ENCODE measurements at places on chromosomes 2 and 18.

GRCh38 chr2:121400201-121400600 lies 115.2 kb upstream of the TFCP2L1 start:
- DNase-seq = no peak

GRCh38 chr2:46878886-46879285 lies 36.7 kb downstream of the MCFD2 start:
- no peak for DNase-seq

DNA sequence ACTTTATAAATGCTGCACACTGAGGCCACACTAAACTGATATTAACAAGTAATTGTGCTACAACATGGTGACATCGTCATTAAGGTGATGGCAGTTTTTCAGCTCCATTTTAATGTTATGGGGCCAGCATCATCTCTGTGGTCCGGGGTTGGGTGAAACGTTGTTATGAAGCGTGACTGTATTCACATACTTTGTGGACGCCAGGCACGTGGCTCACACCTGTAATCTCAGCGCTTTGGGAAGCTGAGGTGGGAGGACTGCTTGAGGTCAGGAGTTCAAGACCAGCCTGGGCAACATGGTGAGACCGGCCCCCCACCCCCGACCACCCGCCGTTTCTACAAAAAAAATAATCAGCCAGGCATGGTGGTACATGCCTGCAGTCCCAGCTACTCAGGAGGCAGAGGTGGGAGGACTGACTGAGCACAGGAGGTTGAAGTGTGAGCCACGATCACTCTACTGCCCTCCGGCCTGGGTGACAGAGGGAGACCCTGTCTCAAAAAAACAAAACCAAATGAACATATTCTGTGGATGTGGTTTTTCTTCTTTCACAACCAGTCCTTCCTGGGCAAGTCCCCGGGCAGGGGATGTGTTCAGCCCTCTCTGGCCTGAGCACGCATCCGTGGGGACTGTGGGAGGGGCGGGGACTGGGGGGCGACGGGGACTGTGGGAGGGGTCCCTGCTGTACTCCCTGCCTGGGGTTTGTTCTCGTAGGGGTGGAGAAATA lies 12.9 kb upstream of the GAL3ST2 start:
- no peak for DNase-seq

DNA sequence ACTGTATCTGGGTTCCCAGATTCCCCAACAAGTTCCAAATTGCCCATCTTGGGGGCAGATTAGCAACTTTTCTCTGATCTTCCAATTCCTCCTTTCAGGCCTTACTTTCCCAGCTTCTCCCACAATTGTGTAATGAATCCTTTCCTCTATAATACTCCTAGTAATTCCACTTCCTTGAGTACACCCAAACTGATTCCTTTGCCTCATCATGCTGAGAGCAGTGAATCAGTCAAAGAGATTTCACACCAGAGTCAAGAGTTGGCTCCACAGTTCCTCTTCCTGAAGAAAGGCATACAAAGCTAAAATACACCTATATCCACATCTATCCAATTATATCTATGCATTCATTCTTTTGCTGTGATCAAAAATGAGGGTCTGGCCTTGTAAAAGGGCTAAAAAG lies 28.6 kb upstream of the DAPL1 start:
- DNase-seq = no peak

GRCh38 chr2:190469771-190470170 lies 61.6 kb downstream of the MFSD6 start:
- no peak for DNase-seq

DNA sequence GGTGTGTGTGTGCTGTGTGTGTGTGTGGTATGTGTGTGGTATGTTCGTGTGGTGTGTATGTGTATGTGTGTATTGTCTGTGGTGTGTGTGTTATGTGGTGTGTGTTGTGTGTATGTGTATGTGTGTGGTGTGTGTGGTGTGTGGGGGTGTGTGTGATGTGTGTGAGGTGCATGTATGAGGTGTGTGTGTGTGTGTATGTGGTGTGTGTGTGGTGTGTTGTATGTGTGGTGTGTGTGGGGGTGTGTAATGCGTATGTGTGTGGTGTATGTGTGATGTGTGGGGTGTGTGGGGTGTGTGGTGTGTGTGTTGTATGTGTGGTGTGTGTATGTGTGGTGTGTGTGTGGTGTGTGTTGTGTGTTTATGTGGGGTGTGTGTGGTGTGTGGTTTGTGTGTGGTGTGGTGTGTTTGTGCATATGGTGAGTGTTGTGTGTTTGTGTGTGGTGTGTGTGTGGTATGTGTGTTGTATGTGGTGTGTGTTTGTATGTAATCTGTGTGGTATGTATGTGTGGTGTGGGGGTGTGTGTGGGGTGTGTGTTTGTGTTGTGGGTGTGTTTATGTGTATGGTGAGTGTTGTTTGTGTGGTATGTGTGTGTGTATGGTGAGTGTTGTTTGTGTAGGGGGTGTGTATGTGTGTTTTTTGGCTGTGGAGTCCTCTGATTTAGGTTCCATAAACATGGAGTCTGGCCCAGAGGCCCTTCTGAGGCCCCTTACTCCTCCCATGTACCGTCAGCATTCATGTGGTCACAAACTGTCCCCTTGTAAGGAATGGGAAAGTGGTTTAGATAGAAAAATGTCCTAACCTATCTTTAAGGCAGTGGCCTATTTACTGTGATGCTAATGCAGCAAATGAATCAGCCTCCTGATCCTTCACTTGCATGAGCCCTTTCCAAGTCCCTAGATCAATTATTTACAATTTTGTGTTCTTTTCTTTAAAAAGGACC lies 116.0 kb downstream of the ALPK2 start:
- no peak for DNase-seq

- no peak for DNase-seq
These were observed 125.6 kb downstream of the PTRHD1 start for GRCh38 chr2:24667542-24667941.

DNA sequence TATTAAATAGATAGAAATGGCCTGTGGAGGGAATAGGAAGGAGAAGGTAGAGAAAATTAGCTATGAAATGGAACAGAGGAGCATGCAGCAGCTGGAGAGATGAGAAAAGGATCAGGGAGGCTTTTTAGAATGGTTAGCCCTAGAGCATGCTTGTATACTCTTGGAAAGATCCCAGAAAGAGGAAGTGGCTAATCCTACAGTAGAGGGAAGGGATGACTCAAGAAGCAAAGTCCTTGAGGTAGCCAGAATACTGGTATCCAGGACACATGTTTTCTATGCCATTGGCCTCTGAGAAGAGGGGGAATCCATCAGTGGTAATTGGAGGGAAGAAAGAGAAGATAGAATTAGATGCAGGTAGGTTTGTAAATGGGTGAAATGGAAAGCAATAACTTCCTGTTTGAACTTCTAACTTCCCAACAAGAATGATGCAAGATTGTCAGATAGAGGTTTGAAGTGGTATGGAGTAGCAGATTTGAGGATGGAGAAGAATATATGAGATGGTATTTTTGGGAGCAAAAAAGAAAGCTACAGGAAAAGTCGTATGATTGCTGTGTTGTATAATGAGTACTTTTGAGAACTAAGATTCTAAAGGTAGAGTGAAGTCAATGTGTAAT lies 17.1 kb upstream of the OSBPL6 start:
- DNase-seq = no peak

DNA sequence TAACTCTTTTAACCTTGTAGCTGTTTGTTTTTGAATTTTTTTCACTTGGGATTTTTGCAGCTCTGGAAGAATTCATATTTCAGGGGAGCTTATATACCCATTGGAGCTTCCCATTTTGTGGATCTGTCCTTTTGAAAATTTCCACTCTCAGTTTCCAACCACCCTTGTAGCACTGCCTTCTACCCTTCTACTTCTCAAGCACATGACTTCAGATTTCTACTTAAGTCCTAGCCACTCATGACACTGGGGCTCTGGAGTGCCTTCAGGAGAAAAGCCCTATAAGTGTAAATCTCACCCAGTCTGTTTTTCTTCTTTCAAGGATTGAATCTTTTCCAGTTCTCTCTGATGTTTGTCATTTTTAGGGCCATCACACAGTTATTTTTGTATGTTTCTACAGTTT lies 283.7 kb upstream of the KCNH7 start:
- no peak for DNase-seq

- no peak for DNase-seq
These were observed 97.8 kb downstream of the EPC2 start for GRCh38 chr2:148742373-148742772.

DNA sequence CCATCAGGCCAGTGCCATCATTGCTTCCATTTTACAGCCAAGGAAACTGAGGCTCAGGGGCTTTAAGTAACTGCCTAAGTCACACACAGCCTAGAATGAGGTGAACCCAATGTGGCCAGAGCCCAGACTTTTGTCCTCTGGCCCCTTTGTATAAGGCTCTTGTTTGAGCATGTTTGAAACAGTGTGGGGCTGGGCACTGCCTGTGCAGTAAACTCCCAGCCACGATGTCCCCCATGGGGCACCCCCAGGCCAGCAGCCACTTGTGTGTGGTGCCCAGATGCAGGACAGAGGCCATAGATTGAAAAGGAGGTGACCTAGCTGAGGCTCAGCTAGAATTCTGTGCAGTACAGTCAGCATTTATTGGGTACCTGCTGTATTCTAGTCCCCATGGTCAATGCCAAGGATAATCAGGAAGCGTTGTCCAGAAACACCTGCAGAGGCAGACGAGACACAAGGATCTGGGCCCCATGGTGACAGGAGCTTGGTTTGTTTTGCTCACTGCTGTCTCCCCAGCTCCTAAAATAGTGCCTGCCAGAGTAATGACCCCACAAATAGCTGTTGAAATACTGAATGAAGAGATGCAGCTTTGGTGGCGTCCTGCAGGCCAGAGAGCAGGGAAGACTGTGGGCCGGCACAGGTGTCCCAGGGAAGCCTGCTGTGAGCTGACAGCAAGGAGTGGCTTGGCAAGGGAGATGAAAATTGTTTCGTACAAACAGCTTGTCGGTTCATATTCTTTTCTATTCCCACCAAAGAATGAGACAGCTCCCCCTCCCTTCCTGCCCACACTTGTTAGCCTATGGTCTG lies 160.7 kb downstream of the LDLRAD4 start:
- no peak for DNase-seq

DNA sequence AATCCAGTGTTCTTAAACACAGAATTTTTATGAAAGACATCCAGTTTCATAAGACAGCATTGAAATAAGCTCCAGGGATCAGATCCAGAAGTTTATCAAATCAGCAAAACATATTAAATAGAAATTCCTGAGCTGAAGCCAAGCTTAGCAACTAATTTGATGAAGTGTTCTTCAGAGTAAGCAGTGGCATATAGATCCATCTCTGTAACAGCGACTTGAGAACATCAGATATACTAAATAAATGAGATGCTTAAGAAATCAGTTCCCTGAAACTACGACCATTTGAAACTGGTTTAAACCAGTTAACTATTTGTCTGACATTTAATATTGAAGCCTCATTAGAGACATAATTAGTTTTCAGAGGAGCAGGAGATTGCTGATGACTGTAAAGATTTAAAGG lies 34.1 kb downstream of the PPP1R1C start:
- DNase-seq = no peak

GRCh38 chr2:199851501-199851810 lies 464 bp upstream of the FTCDNL1 start:
- no peak for DNase-seq

GRCh38 chr2:138919120-138919747 lies 139.0 kb upstream of the NXPH2 start:
- DNase-seq = no peak

DNA sequence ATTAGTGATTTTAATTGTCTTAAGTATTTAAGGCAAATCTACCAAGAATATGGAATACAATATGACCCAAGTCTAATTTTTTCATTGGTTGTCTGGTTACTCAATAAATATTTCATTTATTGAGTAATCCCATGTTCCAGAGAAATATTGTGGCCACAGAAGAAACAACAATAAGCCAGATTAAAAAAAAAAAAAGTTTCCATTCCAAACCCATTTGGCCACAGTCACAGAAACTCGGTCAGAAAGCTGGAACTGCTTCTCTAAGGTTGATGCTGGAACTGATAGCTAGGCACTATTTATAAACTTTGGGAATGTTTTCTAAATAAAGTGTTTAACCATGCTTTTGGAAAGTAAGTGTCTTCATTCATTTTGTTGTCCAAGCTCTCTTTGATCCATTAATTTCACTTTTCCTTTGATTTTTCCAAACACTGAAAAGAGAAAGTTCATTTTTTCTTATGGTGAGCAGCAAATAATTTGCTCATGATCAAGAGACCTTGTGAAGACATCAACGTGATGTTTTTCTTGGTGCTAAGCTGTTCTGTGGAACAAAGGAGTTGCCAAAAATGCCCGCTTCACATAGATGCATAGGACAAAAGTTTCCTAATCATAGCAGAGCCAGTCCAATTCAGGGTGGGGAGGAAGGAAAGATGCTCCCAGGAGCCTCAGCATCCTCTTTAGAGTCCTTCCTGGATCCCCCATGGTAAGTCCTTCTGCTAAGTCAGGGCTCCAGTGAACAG lies 72.1 kb upstream of the CCBE1 start:
- DNase-seq = no peak

GRCh38 chr2:218814540-218815243 lies 16.9 kb downstream of the PRKAG3 start:
- DNase-seq = no peak

GRCh38 chr2:170836027-170836426 lies 19.3 kb downstream of the GAD1 start:
- no peak for DNase-seq

- DNase-seq = no peak
These were observed 120.3 kb downstream of the PLA2R1 start for GRCh38 chr2:159942146-159942545.

GRCh38 chr18:58668897-58669296 lies 2.4 kb upstream of the MALT1 start:
- DNase-seq = no peak

DNA sequence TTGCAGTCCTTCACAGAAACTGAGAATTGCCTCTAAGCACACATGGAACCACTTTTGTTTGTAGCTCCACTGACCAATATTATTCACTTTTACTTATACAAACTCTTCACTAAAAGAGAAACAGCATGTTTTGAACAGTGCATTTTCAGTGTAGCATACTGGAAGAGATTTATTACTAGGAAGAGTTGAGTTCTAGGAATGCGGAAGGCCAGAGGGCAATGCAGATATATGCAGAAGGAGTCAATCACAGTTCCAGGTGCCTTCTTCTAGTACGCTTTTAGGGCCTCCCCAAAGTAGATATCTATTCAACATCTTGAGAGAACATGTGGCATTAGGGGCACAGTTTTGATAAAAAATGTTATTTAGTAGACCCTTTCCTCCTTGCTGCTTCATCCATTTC lies 1654.0 kb upstream of the ZEB2 start:
- DNase-seq = no peak

DNA sequence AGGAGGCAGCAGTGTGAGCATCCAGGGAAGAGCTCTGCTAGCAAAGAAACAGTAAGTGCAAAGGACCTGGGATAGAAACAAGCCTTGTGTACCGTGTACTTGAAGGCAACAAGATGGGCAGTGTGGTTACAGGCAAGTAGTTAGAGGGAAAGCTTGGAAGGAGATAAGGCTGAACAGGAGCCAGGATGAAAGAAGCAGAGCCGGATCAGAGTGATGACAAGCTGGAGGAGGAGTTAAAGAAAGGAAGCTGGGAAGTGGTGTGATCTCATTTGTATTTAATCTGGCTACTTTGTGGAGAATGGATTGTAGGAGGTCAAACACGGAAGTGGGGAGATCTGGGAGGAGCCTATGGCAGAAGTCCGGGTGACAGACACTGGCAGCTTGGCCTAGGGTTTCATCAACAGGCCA lies 44.7 kb upstream of the VPS54 start:
- no peak for DNase-seq

Measured in T-helper 2 cell treated with Interferon-gamma antibody and Interleukin-4, amounts not matched to agents 5 μg/mL and 100 μg/mL, for 36 hours (primary cell).